ENCODE measurements at places on chromosomes 5 and 9.

GRCh38 chr5:164741376-164741775, 1236.0 kb downstream of the MAT2B start:
- DNase-seq = no peak

GRCh38 chr5:128228008-128228407, 144.4 kb downstream of the SLC12A2 start:
- no peak for DNase-seq

- DNase-seq = no peak
Measured at GRCh38 chr9:137365552-137366444, 57.2 kb downstream of the EXD3 start.

GRCh38 chr5:56112526-56113121, 117.9 kb upstream of the IL6ST start:
- DNase-seq = no peak

DNA sequence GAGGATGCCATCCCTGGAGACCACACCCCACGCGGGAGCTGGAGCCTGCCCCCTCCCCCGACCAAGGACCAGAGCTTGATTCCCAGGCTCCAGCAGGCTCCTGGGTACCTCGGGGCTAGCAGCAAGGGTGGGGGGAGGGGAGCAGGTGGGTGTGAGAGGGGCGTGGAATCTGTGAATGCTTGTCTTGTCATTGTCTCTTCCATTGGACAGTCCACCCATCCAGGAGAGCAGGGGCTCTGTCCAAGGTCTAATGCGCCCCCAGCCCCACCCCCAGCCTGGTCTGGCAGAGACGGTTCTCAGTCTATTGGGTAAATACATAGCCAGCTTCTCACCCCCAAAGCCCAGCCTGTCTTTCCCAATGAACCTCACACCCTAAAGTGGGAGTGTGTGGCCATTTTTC, 22.8 kb downstream of the URM1 start:
- DNase-seq = no peak

- DNase-seq = no peak
Measured at GRCh38 chr9:88535226-88536022, 446 bp downstream of the NXNL2 start.

- DNase-seq = no peak
Measured at GRCh38 chr5:134086943-134087305, 27.6 kb upstream of the TCF7 start.

- no peak for DNase-seq
Measured at GRCh38 chr9:136852664-136853595, 784 bp downstream of the MAMDC4 start.

DNA sequence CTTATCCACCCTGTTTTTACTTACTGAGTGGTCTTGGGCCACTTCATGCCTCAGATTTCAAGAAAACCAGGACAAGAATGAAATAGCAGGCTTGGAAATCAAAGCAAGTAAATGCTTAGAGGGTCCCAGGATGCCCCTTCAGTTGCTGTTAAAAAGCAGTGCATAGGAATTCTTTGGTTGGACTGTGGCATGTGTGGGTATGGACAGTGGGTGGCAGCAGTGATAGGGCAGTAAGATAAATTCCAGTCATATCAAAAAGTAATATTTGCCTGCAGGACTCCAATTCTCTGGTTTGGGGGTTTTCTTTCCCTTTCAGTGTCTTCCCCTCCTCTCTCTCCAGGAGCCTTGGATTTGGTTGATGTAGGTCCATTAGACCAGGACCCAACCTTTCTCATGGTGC, 306.7 kb upstream of the CLINT1 start:
- DNase-seq = no peak

- no peak for DNase-seq
Measured at GRCh38 chr5:97745817-97746216, 562.8 kb upstream of the RIOK2 start.

DNA sequence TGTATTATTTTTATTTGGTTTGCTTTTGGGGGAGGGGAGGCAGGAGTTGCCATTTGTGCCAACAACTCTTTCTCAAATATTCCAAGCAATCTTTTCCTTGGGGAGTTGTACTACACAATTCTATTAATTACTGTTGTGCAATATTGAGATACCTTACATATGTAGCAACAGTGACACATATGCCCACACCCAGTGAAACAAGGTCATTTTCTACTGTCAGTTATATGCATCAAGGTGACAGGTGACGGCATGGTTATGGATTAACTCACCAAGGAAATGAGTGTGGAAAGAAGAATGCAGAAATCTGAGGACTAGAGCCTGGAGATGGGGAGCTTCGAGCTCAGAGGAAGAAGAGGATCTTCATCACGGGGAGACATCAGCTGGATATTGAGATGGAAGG, 17.9 kb upstream of the MSMP start:
- DNase-seq = no peak

DNA sequence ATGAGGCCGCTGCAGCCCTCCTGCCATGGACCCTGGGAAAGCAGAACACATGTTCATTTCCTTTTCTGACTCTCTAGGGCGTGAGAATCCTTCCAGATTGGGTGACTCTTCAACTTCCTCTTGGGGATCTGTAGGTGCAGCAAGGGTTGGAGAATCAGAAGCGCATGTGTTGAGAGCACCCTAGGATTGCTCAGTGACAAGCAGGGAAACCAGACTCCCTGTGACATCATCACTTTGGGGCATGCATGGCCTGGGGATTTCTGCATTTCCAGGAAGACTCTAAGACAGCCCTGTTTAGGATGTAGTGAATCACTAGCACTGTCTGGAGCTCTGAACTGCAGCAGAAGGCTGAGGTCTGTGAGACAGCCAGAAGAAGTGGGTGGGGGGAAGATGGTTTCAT, 15.1 kb upstream of the LCP2 start:
- no peak for DNase-seq

DNA sequence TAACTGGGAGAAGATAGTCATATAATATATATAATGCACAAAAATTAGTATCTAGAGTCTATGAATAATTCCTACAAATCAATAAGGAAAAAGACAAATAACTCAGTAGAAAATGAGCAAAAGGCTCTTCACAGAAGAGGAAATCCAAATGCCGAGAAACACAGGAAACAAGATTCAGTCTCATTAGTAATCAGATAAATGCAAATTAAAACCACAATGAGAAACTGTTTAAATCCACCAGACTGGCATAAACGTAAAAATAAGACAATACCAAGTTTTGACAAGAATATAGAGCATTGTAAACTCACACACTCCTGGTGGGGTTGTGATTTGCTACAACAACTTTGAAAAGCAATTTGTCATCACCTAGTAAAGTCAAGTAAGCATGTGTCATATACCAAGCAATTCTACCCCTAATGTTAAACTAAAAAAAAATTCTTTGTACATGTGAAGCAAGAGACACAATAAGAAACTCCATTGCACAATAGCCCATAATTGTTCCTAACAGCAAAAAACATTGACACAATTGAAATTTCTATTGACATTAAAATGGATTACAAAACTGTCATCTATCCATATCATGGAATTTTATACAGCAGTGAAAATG, 21.0 kb upstream of the UBLCP1 start:
- DNase-seq = no peak

GRCh38 chr9:133341369-133342068, 5.5 kb upstream of the SURF6 start:
- no peak for DNase-seq

GRCh38 chr9:32783168-32783891, at the start of gene TMEM215:
Gene TMEM215, plus strand, starts transcription at chr9:32783540. Its CDS starts 644 bp downstream, at chr9:32784184.
- DNase-seq = no peak
